ENCODE measurements at places on chromosomes 5 and 9. TPM values are rescaled to one million over a fixed set of nuclear protein-coding genes. Genes with fewer than 3 reads are reported as not detected.

- H3K27me3 ChIP-seq, result no peaks in the 10 kb centered on the region
- no peaks in the 10 kb centered on the region for H3K4me1 ChIP-seq
- H3K36me3 ChIP-seq, result no peaks in the 10 kb centered on the region
- no peak overlapping the region for H3K4me3 ChIP-seq
These were observed 110.7 kb upstream of the MAMDC2 start for GRCh38 chr9:69932901-69933300.

- H3K4me1 ChIP-seq, result no peaks in the 10 kb centered on the region
- H3K4me3 ChIP-seq, result no peak overlapping the region
- no peaks in the 10 kb centered on the region for H3K36me3 ChIP-seq
- H3K27ac ChIP-seq, result no peak overlapping the region
- no peaks in the 10 kb centered on the region for H3K27me3 ChIP-seq
- DNase-seq, result no peak
These were observed 382.5 kb downstream of the TMEM161B start for GRCh38 chr5:87886164-87886563.

DNA sequence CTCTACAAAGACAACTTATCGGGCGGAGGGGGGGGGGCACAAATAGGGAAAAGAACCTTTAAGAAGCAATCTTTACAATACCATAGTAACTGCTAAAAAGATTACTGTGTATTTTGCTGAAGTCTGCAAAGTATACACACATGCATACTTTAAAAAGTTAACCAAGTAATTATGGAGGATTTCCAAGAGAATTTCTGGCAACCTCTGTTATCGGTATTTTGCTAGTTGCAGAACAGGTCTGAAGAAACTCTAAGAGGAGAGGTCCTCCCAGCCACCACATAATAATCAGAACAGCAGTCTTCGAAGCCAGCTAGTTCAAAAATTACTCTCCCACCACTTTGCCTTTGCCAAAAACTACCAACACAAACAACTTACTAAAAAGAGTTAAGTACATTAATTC is 56.1 kb downstream of the UBAP2 start:
- no peak overlapping the region for H3K27ac ChIP-seq
- no peak overlapping the region for H3K4me3 ChIP-seq
- DNase-seq, result no peak
- no peaks in the 10 kb centered on the region for H3K27me3 ChIP-seq
- H3K4me1 ChIP-seq, result no peaks in the 10 kb centered on the region

DNA sequence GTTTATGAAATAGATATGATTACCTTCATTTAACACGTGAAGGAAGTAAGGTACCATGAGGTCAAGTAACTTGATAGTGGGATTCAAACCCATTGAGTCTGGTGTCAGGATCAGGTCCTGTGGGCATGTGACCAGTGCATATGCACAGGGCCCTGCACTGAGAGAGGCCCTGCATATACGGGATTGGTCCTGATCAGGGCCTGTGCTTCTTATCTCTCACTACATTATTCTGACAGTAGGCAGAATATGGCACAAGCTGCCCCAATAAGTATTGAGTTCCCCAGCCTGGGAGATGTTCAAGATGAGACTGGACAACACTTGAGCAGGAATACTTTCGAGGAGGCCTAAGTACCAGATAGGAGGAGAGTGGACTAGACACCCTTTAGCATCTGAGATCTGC is 44.0 kb downstream of the GALNT10 start:
- no peak for DNase-seq
- no peaks in the 10 kb centered on the region for H3K36me3 ChIP-seq
- H3K4me3 ChIP-seq, result no peak overlapping the region
- H3K27ac ChIP-seq, result no peak overlapping the region
- H3K27me3 ChIP-seq, result no peaks in the 10 kb centered on the region
- peaks cover 11% of the 10 kb centered on the region for H3K4me1 ChIP-seq

- no peak for DNase-seq
- H3K27ac ChIP-seq, result peak overlapping the region; percentile 87
- peaks cover 14% of the 10 kb centered on the region for H3K4me1 ChIP-seq
- no peaks in the 10 kb centered on the region for H3K27me3 ChIP-seq
These were observed 952 bp upstream of the AMACR start for GRCh38 chr5:34008802-34009201.

DNA sequence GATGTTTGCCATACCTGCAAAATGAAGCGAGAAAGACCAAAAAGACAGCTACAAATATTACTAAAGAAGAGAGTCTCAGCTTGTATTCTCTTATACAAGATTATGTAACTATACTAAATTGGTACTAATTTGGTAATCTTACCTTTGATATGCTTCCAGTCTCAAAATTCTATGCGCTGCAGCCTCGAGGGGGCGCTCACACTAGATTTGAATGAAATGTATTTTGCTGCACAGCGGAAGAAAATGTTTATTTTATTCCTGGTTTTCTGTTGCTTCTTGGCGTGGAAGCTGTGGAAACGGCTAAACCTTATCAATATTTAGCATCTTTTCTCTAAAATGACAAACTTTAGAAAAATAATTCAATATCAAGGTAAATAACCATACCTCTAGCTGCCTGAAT is 267.0 kb upstream of the NUDT12 start:
- no peak overlapping the region for H3K27ac ChIP-seq
- no peak for DNase-seq
- H3K27me3 ChIP-seq, result no peaks in the 10 kb centered on the region
- no peaks in the 10 kb centered on the region for H3K36me3 ChIP-seq
- H3K4me1 ChIP-seq, result no peaks in the 10 kb centered on the region
- no peak overlapping the region for H3K4me3 ChIP-seq

- no peak overlapping the region for H3K27ac ChIP-seq
- H3K4me3 ChIP-seq, result no peak overlapping the region
- DNase-seq, result no peak
These were observed 33.9 kb downstream of the ACTBL2 start for GRCh38 chr5:57448751-57449150.

DNA sequence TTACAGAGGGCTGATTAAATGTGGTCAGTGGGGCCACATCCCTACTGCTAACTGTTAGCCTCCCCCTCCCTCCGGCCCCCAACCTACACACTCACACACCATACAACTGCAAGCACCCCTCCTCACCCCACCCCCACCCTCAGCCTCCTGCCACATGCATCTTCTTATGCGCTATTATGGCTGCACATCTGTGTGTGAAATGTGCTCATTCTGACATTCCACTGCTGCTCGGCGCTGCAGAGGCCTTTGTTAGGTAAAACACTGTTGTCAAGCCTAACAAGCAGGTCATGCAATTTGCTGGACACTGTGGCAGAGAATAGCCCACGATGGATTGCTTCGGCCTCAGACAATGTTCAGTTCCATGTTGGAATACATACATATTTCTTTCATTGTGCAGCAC is 173.6 kb downstream of the NR2F1-AS1 start:
- no peaks in the 10 kb centered on the region for H3K4me1 ChIP-seq
- DNase-seq, result no peak
- no peaks in the 10 kb centered on the region for H3K27me3 ChIP-seq
- no peaks in the 10 kb centered on the region for H3K36me3 ChIP-seq

DNA sequence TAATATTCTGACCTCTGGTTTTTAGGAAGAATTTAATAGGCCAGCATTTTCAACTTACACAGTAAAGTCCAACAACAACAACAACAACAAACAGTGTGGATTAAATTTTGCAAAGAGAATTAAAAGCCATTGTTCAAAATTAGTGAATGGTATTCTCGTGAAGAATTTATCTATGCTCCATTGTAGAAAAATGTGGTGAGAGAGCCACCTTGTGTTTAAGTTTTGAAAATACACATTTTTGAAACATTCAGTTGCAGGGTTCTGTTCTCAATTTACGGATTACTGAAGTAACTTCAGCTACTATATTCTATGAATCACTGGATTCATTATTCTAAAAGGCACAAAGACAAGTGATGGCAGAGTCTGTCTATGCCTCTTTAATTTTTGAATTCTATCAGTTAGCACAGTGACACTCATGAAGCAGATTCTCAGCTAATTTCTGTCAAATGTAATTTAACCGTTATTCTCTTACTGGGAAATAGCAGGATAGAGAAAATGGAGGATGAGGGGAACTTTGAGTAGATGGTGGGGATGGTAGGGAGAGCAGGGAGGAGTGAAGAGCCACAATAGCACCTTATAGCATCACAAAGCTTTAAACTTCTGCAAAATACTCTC is 11.0 kb downstream of the CCDC152 start:
- peaks cover 6% of the 10 kb centered on the region for H3K4me1 ChIP-seq
- DNase-seq, result no peak
- no peak overlapping the region for H3K4me3 ChIP-seq
- H3K36me3 ChIP-seq, result no peaks in the 10 kb centered on the region
- no peak overlapping the region for H3K27ac ChIP-seq
- H3K27me3 ChIP-seq, result no peaks in the 10 kb centered on the region

DNA sequence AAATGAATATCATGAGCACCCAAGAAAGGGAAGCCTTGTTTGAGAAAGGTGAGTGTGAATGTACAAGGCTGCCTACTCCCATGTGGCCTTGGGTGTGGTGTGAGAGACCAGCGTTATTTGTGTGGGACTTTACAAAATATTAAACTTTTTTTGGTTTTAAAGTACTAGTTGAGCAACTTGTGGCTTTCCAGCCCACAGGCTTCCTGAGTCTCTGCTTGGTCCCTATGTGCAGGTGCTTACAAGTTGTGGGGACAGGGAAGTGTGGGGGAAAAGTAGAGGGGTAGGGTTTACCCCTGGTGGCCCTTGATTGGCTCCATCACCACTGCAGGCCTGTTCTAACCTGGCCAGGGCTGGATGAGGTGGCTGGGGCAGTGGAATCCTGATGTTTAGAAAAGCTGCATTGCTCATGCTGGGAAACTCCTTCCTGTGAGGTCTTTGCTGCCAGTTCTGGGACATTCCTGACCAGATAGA is 19.7 kb downstream of the PTTG1 start:
- DNase-seq, result no peak
- peaks cover 8% of the 10 kb centered on the region for H3K4me1 ChIP-seq
- H3K27ac ChIP-seq, result no peak overlapping the region

GRCh38 chr5:127959152-127959764 is 124.3 kb upstream of the SLC12A2 start:
- H3K4me1 ChIP-seq, result peaks cover 31% of the 10 kb centered on the region
- H3K27ac ChIP-seq, result no peak overlapping the region
- no peaks in the 10 kb centered on the region for H3K36me3 ChIP-seq
- H3K4me3 ChIP-seq, result no peak overlapping the region

DNA sequence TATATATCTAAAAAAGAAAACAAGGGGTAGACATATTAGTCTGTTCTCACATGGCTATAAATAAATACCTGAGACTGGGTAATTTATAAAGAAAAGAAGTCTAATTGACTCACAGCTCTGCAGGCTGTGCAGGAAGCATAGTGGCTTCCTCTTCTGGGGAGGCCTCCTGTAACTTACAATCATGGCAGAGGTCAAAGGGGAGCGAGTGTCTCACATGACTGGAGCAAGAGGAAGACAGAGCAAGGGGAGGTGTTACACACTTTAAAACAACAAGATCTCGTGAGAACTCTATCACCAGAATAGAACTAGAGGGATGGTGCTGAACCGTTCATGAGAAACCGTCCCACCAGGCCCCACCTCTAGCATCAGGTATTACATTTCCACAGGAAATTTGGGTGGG is 616.8 kb downstream of the TLE4 start:
- H3K4me3 ChIP-seq, result no peak overlapping the region
- no peaks in the 10 kb centered on the region for H3K4me1 ChIP-seq
- H3K36me3 ChIP-seq, result no peaks in the 10 kb centered on the region
- no peak overlapping the region for H3K27ac ChIP-seq

DNA sequence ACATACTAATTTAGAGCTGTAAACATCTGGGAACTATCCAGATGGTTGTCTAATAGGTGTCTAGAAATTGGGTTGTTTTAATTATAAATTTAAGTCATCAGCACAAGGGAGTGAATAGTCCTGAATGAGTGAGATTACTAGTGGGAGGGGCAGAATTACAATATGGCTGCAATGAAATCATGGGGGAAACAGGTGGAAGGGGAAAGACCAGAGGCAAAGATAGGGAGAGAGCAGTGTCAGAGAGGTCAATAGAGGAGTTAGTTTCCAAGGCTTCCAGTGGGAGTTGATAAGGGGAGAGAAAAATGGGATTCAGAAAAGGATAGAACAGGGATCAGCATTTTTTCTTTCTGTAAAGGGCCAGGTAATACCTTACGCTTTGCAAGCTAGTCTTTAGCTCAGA is 8.9 kb downstream of the AK6 start:
- DNase-seq, result no peak
- no peak overlapping the region for H3K4me3 ChIP-seq
- peaks cover 10% of the 10 kb centered on the region for H3K4me1 ChIP-seq
- H3K27ac ChIP-seq, result no peak overlapping the region
- H3K27me3 ChIP-seq, result no peaks in the 10 kb centered on the region

DNA sequence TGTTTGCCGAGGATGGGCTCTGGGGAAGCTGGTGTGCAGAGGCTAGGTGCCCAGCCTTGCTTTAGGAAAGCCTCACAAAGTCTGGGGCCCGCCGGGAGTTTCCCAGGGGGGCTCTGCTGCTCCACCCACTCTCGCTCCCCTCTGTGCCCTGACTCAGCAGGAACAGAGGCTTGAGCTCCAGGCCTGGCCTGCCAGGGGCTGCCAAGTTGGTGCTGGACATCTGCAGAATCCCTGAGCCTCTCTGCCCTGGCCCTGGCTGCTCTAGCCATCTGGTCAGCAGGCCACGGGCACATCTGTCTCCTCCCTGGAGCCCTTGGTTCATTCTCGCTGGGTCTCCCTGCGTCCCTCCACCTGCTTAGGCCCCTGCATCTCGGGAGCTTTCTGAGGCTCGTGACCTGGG is 647 bp upstream of the ADAMTSL2 start:
- DNase-seq, result no peak
- H3K4me3 ChIP-seq, result peak overlapping the region; percentile 45
- H3K27me3 ChIP-seq, result no peaks in the 10 kb centered on the region

DNA sequence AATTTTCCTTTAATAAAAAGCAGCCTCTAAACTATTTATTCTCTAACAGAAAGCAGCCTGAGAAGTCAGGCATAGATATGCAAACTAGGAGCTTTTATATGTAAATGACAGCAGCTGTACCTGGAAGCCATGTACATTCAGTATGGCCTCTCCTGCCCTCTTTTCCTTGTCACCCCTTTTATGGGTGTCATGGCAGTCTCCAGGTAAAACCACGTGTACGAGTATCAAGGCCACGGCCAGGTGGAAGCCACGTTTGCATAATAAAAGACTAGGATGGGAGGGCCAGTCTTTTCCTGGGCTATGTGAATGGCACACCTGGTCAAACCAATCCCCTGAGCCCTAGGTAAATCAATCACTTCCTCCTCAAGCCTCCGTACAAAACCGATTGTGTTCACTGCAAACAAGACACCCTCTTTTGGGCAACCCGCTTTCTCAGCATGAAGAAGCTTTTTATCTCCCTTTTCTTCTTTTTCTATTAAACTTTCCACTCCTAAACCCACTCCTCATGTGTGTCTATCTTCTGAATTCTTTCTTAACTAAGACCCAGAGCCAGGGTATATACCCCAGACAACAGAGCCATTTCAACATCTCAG is 419.5 kb upstream of the CTNND2 start:
- H3K4me1 ChIP-seq, result no peaks in the 10 kb centered on the region
- H3K36me3 ChIP-seq, result no peaks in the 10 kb centered on the region
- H3K4me3 ChIP-seq, result no peak overlapping the region
- no peaks in the 10 kb centered on the region for H3K27me3 ChIP-seq

TMC1 gene
- total RNA-seq, result 15.7 TPM

FLT4 gene
- total RNA-seq, result 2.6 TPM

TSLP gene
- not detected for total RNA-seq

FSD1L gene
- 14.8 TPM for total RNA-seq

KCNN2 gene
- 0.93 TPM for total RNA-seq

ABHD17B gene
- total RNA-seq, result 30.5 TPM

CARD9 gene
- 1.2 TPM for total RNA-seq

ZCCHC7 gene
- total RNA-seq, result 4.8 TPM

LRRC70 gene
- total RNA-seq, result 1.4 TPM

All from gastrocnemius medialis (tissue), 4 donors.